ENCODE measurements at places on chromosomes 7 and 10.

- DNase-seq: no peak
These were observed 45.3 kb downstream of the STARD3NL start for GRCh38 chr7:38223306-38223705.

DNA sequence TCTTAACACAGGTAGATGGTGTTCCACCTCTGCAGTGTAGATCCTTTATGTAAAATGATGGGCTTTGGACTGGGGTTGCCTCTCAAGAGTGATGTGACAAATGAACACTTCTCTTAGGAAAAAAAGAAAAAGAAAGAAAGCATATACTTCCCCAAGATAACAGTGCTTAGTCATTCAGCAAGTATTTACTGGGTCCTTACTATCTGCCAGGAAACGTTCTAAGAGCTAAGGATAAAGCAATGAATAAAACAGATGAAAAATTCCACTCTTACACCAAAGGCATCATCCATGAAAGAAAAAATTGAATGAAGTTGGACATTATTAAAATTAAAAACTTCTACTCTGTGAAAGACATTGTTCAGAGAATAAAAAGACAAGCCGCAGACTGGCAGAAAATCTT, 177.3 kb downstream of the C7orf25 start:
- DNase-seq: no peak

GRCh38 chr7:128264477-128264876, 23.4 kb downstream of the LEP start:
- peak; percentile 34 for DNase-seq

GRCh38 chr10:124227055-124227975, 133.9 kb upstream of the CHST15 start:
- DNase-seq: no peak

GRCh38 chr10:73873142-73873837, 1.1 kb downstream of the CAMK2G start:
- no peak for DNase-seq

DNA sequence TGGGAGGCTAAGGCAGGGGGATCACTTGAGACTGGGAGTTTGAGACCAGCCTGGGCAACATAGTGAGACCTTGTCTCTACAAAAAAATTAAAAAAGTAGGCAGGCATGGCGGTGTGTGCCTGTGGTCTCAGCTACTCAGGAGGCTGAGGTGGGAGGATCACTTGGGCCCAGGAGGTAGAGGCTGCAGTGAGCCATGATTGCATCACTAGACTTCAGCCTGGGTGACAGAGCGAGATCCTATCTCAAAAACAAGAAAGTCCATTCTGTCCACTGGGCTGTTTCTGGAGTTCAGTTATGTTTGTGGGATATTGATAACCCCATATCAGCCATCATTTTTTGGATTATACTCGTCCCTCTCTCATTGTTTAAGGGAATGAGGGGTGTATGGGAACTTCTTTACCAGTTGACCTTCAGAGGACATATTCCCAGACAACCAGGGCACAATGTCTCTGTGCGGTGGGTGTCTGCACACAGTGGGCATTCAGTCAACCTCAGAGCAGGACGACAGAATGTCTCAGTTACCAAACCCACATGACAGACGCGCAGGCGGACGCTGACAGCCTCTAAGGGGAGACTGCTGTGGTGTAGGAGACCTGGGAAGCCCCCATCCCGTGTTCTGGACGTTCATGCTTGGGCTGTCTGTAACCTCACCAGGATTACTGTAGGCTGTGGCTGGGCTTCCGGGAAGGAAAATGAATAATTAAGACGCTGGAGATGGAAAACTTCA, 69.4 kb downstream of the CARD11 start:
- no peak for DNase-seq

- no peak for DNase-seq
These were observed 102.7 kb downstream of the EVX1 start for GRCh38 chr7:27345164-27345887.

GRCh38 chr10:13790196-13790595, 203.4 kb downstream of the PRPF18 start:
- no peak for DNase-seq

DNA sequence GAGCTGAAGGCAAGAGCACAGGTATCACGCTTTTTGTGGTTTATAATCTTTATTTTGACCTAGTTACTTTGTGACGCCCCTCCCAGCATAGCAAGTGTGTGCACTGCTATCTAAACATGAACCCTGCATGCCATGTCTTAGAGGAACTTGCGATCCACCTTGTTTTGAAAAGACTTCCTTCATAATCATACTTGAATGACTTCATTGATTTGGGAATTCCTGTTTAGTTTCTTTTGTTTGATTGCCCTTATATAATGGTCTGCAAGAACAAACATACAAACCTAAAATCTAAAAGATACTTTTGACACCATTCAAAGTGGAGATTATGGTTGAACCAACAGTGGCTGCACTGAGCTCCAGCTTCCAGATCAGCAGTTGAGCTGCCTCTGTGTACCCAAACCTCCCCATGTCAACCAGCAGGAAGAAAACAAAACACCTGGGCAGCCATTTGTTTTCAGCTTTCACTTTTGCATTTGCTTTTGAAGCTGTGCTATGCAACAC, 132.6 kb downstream of the CELF2 start:
- DNase-seq: no peak

GRCh38 chr10:47296156-47296894, 3.7 kb upstream of the GDF10 start:
- DNase-seq: no peak

GRCh38 chr10:124157271-124157681, 63.9 kb upstream of the CHST15 start:
- no peak for DNase-seq

DNA sequence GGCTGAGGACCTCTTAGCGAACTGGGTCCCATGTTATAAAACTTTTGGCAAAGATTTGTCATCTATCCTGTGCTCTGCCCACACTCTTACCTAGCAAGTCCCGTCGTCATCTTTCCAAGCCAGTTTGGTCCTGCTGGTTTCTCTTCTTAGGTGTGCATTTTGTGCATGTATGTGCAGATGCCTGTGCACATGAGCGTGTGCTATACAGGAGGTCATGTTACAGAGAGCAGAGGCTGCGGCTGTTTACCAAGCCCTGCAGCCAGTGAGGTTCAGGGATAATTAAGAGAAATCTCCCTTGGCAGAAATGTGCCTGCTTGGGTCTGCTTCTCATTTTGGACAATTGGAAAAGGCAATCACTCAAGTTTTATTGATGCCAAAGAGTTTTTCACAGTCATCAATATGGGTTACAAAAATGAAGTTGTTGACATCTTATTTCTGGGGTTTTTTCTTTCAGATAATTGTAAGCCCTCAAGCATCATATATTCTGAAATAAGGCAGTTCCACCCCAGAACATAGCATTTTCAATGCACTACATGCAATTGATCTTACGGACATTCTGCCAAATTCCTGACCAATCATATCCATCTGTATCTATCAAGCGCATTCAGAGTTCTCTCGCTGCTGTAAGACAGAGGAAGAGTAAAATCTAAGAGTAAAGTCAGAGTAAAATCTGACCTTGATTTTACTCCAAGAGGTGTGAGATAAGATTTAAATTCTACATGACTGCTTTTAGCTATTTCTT, 361.4 kb upstream of the ZNF32 start:
- DNase-seq: no peak

GRCh38 chr7:35727571-35727970, 32.6 kb upstream of the HERPUD2 start:
- peak; percentile 47 for DNase-seq

- DNase-seq: peak; percentile 70
These were observed 99.3 kb downstream of the KAT6B start for GRCh38 chr10:74925708-74926107.

- DNase-seq: peak; percentile 60
These were observed 17.7 kb downstream of the GATA3 start for GRCh38 chr10:8072211-8072610.

DNA sequence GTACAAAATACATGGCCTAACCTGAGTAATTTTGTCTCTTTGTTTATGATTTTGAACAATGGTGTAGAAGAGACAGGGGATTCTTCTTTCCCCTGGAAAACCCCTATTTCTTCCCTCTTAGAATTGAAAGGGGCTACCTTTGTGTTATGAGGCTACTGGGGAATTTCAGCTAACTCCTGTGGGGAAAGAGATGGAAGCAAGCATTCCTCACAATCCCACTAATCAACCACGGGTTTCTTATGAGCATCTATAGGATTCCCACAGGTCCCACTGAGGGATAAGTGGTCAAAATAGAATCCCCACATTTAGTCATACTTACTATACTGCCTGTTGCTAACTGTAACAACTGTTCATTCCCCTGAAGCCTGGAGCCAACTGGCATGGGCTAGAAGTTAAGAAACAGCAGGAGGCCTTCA, 32.2 kb upstream of the ITGB8 start:
- no peak for DNase-seq

GRCh38 chr10:31977440-31978155, 49.0 kb upstream of the ARHGAP12 start:
- DNase-seq: no peak

DNA sequence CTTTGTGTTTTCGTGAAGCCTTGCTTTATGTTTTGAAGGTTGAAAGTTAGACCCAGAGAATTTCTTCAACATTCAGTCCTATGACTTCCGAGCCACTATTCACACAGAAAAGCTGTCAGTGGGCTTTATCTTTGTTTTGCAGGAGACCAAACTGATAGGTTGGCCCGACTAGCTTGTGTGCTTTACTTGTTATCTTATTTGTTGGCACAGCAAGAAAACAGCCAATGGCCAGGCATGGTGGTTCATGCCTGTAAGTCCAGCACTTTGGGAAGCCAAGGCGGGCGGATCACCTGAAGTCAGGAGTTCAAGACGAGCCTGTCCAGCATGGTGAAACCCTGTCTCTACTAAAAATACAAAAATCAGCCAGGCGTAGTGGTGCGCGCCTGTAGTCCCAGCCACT, 16.0 kb upstream of the GDI2 start:
- no peak for DNase-seq

- DNase-seq: no peak
These were observed 120.7 kb upstream of the CARD11 start for GRCh38 chr7:3164380-3164792.

GRCh38 chr7:127677433-127678230, 25.6 kb downstream of the SND1 start:
- DNase-seq: no peak

GRCh38 chr7:34425631-34426384, 232.2 kb upstream of the NPSR1 start:
- DNase-seq: no peak

DNA sequence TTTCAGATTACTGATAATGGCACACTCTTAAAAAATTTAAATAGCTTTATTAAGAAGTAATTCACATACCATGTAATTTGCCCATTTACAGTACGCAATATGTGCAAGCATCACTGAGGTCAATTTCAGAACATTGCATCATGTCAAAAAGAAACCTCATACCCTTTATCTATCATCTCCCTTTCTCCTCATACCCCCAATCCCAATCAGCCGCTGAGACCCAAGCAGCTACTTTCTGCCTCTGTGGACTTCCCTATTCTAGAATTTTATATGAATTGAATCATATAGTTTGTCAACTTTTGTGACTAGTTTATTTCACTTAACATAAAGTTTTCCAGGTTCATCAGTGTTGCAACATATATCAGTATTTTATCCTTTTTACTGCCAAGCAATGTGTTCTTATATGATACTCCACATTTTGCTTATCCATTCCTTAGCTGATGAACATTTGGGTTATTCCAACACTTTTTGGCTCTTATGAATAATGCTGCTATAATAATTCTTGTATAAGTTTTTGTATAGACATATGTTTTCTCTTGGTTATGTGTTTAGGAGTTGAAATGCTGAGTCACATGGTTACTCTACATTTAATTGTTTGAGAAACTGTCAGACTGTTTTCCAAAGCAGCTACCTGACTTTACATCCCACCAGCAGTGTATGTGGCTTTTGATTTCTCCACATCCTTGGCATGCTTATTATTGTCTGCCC, 26.9 kb upstream of the TPK1 start:
- DNase-seq: no peak

- no peak for DNase-seq
These were observed 146.3 kb upstream of the SP8 start for GRCh38 chr7:20932785-20933527.

DNA sequence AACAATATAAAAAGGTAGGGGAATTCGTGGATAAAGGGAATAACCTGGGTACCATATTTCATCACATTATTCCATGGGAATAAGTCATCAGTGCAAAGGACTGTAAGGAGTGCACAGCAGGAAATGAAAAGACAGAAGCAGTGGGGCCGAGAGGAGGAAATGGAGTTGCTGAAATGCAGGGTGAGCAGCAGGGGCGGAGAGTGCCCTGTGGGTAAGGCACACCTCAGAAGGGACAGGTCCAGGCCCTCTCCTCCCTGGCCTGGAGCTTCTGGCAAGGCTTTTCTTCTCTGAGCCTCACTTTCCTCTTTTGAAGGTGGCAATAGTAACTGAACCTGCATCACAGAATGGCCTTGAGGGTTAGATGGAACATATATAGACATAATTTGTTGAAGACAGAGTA, 26.2 kb downstream of the IKZF1 start:
- no peak for DNase-seq

- no peak for DNase-seq
These were observed 62.2 kb downstream of the MPLKIP start for GRCh38 chr7:40072268-40072667.

DNA sequence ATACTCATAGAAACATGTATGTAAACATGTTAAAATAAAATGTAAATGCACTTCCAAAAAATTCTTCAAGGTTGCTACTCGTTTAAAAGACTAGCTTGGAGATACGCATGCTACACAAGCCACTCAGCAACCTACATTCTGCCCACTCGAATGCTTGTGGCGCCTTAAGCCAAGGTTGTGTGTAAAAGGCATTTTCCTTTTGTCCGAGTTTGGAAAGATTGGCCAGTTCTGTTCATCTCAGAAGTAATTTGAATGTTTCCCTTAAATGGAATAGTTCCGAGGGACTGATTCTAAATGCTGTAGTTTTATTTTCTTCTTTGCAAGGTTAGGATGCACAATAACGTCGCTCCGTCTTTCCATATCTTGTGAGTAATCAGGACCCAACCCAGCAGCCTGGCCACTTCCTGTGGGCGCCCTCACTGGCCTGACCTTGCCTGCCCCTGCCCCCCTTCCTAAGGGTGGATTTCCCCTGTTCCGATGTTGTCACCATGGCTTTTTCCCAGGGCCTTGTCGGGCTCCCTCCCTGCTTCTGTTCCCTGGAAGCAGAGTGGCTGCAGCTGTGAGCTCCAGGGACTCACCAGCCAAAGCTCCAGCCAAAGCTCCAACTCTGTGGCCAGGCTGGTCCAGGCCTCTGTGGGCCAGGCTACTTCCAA, 70.6 kb downstream of the PTPRE start:
- DNase-seq: no peak

- no peak for DNase-seq
These were observed 34.0 kb upstream of the PDGFA start for GRCh38 chr7:553636-554111.

- DNase-seq: no peak
These were observed 246.7 kb downstream of the CAMK1D start for GRCh38 chr10:12595936-12596576.

GRCh38 chr10:107618504-107618994, 454.0 kb upstream of the SORCS1 start:
- DNase-seq: no peak

DNA sequence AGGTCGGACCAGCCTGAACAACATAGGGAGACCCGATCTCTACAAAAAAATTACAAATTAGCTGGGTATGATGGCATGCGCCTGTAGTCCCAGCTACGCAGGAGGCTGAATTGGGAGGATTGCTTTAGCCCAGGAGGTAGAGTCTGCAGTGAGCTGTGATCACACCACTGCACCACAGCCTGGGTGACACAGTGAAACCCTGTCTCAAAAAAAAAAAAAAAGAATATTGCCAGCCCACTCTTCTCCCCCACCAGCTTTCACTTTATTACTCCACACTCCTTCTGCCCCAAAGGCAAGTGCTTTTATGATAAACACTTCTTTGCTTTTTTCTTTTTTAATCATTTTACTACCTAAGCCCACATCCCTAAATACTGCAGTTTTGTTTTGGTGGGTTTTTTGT, 14.8 kb downstream of the RAB19 start:
- DNase-seq: no peak

GRCh38 chr7:100959894-100960293, 9.5 kb upstream of the MUC12 start:
- DNase-seq: no peak

All from BE2C (cell line).